ENCODE measurements at places on chromosomes 4 and X.

DNA sequence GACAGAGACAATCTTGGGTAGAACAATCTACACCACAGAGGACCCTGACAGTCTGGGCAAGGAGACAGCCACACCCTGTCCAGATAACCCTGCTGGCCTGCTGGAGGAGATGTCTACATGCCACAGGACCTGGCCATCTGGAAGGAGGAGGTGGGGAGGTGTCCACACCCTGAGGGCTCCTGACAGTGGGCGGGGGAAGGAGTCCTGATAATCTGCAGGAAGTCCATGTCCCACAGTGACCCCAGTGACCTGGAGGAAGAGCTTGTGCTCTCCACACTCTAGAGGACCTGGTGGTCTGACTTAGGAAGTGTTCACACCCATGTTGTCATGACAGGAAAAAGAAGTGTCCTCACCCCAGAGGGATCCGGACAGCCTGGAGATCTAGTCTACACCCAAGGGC, 5.5 kb downstream of the SUV39H1 start:
- no peak for DNase-seq

GRCh38 chr4:1808396-1808795, 15.3 kb downstream of the FGFR3 start:
- DNase-seq: no peak

DNA sequence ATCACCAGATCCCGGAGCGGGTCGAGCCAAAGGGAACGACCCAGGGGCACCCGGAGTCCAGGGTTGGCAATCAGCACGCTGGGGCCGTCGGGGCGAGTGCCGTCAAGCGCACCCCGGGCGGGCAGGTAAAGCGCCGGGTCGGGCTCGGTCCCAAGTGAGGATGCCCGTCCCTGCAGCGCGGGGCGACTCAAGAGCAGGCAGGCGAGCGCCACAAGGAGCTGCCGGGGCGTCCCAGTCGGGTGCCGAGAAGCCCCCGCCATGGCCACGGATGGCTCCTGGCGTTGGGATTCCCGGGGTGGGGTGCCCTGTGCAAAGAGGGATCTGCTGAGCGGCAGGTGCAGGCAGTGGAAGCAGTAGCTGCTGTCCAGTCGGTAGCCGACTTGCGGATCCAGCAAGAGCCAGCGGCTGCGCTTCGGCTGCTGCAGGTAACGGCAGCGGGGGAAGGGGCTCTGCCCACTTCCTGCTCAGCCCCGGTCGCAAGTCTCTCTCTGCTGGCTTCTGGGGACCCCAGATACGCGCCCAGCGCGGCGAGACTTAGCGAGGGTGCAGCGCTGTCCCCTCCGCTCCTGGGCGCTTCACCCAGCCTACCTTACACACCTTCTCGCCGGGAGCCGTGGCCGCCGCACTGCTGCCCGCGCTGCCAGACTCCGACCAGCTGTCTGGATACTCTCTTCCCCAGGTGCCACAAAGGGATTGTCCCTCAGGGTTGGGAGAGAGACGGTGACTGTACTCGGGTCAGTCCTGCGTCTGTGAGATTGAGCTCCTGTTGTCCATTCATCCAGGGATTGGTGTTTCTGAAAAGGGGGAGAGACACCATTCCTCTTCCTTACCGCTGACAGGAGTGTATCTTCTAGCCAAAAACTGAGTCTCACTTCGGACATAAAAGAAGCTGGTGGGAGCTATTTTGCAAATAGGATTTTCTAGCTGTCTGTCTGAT, at the start of gene FREM3:
Gene FREM3, minus strand, starts transcription at position 260 of the 937 bp plus-strand sequence. Its CDS starts 0 bp downstream, at position 260.
- DNase-seq: no peak

- DNase-seq: no peak
Observed at GRCh38 chr4:113633467-113633866, 128.1 kb downstream of the CAMK2D start.

DNA sequence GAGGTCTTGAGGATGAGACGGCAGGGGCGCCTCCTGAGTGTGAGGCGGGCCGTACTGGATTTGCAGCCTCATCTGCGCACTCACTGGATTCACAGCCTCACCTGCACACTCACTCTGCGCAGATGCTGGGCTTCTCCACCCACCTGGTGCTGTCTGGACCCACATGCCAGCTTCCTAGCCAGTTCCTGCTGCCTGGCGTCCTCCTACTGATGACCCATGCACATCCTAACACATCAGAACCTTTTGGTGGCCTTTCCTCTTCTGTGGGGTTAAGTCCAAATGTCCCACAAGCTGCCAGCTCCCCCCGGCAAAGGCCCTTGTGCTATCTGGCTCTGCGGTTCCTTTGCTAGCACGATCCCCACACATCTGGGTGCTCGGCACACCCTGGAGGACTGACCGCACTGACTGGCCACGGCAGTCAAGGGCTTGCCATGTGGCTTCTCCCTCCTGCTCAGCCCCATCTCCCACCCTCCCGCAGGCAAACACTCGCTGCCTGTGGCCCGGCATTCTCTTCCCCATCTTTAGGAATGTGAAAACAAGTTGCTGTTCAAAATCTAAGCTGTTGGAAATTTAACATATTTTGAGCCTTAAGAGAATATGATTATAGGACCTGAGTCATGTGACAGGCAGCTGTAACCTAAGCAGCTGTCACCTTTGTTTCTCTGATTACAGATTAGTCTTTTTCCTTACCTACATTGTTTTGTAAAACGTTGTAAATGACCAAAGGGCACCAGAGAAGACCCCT, 39.4 kb upstream of the AFAP1 start:
- DNase-seq: no peak

DNA sequence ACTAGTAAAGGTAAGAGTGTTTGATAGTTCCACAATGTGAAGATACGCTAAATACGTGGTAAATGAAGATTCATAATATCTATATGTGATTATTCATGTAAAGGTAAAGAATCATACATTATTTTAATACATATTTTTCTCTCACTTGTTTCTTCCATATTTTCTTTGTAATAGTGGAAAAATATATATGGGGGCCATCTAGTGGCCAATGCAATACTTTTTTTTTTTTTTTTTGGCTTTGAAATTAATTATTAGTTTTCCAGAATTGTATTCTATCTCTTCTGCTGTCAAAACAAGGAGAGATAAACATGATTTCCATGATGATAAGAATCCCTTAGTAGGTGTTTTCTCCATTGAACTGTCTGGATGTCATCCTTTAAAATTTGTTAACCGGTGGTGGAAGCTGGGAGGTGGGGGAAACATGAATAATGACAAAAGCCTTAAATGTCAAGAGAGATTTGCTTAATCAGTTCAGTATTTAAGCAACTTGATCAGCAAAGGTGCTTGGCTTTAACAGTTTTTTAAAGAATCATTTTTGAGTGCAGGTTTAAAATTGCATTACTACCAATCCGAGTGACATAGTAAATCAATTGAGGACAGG, 508.7 kb upstream of the HTR2C start:
- no peak for DNase-seq

- no peak for DNase-seq
Observed at GRCh38 chr4:74884266-74884665, 48.6 kb upstream of the PARM1 start.

- peak; percentile 27 for DNase-seq
Observed at GRCh38 chr4:164731827-164732474, 22.0 kb upstream of the SMIM31 start.

- DNase-seq: no peak
Observed at GRCh38 chrX:138928737-138929459, 217.4 kb upstream of the FGF13 start.

GRCh38 chrX:145190801-145191389, 56.4 kb upstream of the SPANXN1 start:
- peak; percentile 0 for DNase-seq

GRCh38 chr4:38512840-38513239, 151.2 kb upstream of the KLF3 start:
- DNase-seq: no peak

GRCh38 chrX:110026099-110026844, 23.4 kb downstream of the TMEM164 start:
- peak; percentile 90 for DNase-seq

- no peak for DNase-seq
Observed at GRCh38 chrX:130848763-130849162, 54.2 kb downstream of the ENOX2 start.

- DNase-seq: peak; percentile 35
Observed at GRCh38 chr4:156584100-156584499, 387.5 kb downstream of the PDGFC start.

DNA sequence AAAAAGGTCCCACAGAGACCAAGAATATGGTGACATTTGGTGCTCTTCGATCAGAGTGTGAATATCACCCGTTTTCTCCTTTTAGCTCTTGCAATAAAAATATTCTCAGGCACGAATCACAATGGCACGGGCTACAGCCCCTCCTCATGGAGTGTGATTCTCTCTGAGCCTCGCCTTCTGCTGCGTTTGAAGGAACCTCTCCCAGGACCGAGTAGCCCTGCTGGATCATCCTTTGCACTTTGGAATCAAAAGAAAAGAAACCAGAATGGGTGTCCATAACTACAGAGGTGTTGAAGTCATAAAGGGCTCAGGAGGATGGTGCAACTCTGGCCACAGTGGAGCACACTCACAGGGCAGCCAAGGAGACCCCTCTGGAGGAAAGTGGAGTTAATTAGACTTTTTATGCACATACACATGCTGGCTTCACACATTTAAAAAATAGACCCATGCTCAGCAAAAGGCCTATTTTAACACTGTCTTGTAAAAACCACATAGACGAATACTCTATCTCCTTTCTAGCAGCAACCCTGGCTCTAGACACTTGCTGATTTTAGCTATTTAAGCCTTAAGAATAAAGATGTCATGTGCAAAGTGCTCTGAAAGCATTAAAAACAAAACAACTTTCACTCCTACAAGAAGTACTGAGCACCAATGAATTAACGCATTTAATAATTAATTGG, 19.1 kb downstream of the MAML3 start:
- no peak for DNase-seq

DNA sequence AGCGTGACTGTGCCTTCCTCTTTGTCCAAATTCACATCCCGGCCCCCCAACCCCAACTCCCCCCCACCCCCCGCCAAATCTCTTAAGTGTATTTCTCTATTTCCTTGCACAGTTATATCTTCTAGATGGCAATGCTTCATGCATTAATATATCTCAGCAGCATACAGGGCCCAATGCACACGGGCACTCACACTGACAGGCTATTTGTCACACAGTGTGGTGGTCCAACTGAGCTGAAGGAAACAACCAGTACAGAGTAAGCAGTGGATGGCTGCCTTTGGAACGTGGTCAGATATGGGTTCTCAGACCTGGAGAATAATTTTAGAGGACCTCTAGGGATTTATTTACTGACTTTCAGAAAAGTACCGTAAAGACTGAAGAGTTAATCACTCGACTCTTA, 681 bp downstream of the EXOC1 start:
- DNase-seq: no peak

DNA sequence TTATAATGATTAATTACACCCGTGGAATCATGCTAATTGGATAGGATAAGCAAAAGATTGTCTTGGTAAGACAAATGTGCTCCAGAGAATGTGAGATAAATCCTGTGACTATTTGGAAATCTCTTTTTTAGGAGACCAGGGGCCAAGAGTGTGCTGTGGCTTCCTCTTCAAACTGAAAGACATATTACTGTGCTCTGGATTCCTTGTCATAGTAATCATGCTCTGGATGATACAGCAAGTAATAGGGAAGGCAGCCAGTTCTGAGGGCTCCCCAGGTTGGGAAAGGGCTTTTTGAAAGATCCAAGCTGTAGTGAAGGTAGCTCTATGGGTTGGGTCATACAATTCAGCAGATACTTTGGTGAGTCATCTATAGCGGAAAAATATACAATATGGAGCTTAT, 600.5 kb downstream of the PCDH18 start:
- peak; percentile 36 for DNase-seq

DNA sequence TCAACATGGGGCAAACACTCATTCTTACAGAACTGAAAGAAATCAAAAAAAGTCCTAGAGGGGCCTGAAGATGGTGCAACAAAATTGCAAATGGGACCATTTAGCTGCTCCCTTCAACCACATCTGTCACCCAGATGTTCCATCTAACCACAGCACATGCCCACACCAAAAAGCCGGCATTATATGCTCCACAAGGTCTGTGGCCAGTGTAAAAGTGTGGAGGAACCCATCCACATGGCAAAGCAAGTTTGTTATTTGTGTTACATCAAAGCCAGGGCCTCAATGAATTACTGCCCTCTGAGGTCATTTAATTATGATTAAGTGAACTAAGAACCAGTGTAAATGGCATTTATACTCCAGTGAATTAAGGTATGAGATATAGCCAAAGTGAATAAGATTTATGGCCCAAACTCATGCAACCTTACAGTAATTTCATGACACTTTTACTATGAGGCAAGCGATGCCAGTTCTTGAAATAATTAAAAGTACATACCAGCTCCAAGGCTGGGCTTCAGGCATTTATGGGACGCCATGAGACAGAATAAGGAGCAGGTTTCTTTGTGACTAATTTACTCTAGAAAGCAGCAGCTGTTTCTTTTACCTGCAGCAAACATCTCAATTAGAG, 48.7 kb upstream of the FGF16 start:
- no peak for DNase-seq

DNA sequence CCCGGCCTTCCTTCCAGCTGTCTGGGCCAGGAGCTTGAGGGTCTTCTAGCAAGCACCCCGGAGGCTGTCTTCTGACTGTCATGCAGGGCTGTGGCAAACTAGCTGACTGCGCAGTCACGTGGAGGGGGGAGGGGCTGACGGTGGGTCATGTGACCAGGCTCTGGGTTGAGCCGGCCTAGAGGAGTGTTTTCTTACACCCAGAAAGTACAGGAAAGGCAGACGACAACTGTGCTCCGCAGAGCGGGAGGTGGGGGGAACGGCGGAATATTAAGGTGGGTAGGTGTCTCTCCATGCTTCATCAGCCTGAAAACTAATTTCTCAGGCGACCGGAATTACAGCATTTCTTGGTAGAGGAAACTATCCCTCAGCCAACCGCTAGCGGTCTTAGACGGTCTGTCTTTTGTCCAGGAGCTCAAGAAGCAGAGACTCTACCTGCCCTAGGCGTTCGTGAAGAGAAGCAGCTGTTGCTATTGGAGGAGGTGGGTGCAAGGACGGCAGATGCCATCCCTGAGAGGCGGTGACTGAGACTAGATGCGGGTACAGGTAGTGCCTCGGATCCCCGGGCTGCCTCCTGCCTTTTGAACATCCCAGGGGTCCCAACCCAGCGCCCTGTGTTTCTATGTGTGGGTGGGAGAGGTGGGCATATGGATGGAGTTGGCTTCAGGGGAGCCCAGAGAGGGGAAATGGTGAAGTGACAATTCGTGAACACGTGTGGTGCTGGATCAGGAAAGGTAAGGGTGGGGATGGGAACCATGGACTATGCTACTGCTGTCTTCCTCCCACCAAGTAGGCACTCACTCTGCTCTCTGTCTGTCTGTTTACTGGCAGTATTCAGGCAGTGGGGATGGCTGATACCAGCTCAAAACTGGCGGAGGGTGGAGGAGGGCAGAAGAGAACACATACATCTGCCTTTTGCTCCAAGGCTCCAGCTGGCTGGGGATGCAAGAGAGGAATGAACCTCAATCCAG, 8.8 kb downstream of the GPRASP1 start:
- DNase-seq: peak; percentile 50

DNA sequence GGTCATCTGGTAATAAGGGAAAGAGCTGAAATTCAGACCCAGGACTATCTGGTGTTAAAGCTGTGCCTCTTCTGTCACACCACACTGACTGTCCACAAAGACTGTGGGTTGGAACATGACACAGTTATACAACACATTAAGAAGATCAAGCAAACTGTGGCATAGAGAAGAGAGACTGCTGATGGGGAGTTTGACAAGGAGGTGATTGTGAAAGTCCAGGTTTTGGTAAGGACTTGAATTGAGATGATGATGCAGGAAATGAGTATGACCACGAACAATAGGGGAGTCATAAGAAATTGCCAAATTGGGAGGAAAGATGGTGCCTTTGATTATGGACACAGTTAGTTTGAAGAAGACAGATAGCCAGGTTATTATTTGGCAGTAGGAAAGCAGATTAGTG, 163.4 kb downstream of the PDGFRA start:
- DNase-seq: no peak

- no peak for DNase-seq
Observed at GRCh38 chr4:158376106-158376840, 145.4 kb upstream of the RXFP1 start.

- peak; percentile 85 for DNase-seq
Observed at GRCh38 chr4:108849611-108850168, 86.8 kb upstream of the ETNPPL start.

Data from renal cortical epithelial cell (primary cell).